ENCODE measurements at places on chromosomes 2 and 18. TPM values are rescaled to one million over a fixed set of nuclear protein-coding genes. Genes with fewer than 3 reads are reported as not detected.

- H3K4me3 ChIP-seq = no peak overlapping the region
- H3K27ac ChIP-seq = no peak overlapping the region
- no peak for DNase-seq
- no peaks in the 10 kb centered on the region for H3K27me3 ChIP-seq
- H3K36me3 ChIP-seq = peaks cover 2% of the 10 kb centered on the region
Measured at GRCh38 chr2:112795774-112796173, 11.5 kb upstream of the IL1A start.

The SERPINB11 gene
- not detected for total RNA-seq

The TMEFF2 gene
- 1.4 TPM for total RNA-seq

The PXDN gene
- total RNA-seq = 576 TPM
